ENCODE measurements at places on chromosomes 7 and 10. TPM values are rescaled to one million over a fixed set of nuclear protein-coding genes. Genes with fewer than 3 reads are reported as not detected.
A peak's percentile ranks its signal among the peaks of the same experiment; 100 is the strongest.

DNA sequence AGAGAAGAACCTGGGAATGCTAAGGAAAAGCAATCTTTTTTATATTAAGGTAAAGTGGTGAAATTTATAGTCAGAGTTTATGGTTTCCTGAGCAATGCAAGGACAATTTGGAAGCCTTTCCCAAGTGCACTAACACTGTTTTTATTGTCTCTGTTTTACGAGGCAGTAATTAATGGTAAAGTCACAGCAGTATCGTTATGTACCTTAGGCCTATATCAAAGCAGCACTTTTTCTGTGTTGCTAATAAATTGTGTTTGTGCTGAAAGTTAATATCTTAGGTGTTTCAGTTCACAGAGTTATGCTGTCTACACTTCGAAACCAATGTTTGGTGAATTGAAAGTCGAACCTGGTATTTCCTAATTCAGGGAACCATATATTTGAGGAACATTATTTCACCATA lies 19.2 kb downstream of the OIT3 start:
- no peaks in the 10 kb centered on the region for H3K36me3 ChIP-seq
- no peak overlapping the region for H3K4me3 ChIP-seq
- no peak overlapping the region for H3K27ac ChIP-seq
- H3K4me1 ChIP-seq = no peaks in the 10 kb centered on the region

DNA sequence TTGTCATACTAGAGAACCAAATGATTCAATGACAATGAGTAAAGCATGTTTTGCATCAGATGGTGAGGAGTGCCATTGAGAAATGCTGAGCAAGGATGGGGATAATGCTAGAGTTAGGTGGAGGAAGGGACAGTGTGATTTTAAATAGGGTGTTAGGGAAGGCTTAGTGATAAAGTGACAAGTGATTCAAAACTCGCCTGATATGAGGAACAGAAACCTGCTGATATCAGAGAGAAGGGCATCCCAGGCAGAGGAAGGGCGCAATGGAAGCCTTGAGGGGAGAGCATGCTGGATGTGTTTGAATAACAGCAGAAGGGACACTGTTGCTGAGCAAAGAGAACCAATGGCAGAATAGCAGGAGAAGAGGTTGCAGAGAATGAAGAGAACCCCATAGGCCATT lies 196.2 kb downstream of the NRG3 start:
- no peaks in the 10 kb centered on the region for H3K27me3 ChIP-seq
- H3K27ac ChIP-seq = no peak overlapping the region
- no peak overlapping the region for H3K4me3 ChIP-seq
- H3K36me3 ChIP-seq = no peaks in the 10 kb centered on the region
- peaks cover 4% of the 10 kb centered on the region for H3K4me1 ChIP-seq

- no peaks in the 10 kb centered on the region for H3K4me1 ChIP-seq
- no peak for DNase-seq
- H3K27ac ChIP-seq = no peak overlapping the region
- peaks cover 3% of the 10 kb centered on the region for H3K27me3 ChIP-seq
Observed at GRCh38 chr10:30284865-30285594, 64.0 kb downstream of the MTPAP start.

- no peaks in the 10 kb centered on the region for H3K36me3 ChIP-seq
- no peak for DNase-seq
- H3K4me3 ChIP-seq = no peak overlapping the region
- no peaks in the 10 kb centered on the region for H3K27me3 ChIP-seq
- peak overlapping the region; percentile 87 for H3K27ac ChIP-seq
Observed at GRCh38 chr7:158396301-158396905, 191.2 kb downstream of the PTPRN2 start.

GRCh38 chr10:77700086-77700485 lies 62.5 kb upstream of the KCNMA1 start:
- H3K4me1 ChIP-seq = no peaks in the 10 kb centered on the region
- H3K27ac ChIP-seq = no peak overlapping the region
- no peaks in the 10 kb centered on the region for H3K36me3 ChIP-seq
- no peak overlapping the region for H3K4me3 ChIP-seq

DNA sequence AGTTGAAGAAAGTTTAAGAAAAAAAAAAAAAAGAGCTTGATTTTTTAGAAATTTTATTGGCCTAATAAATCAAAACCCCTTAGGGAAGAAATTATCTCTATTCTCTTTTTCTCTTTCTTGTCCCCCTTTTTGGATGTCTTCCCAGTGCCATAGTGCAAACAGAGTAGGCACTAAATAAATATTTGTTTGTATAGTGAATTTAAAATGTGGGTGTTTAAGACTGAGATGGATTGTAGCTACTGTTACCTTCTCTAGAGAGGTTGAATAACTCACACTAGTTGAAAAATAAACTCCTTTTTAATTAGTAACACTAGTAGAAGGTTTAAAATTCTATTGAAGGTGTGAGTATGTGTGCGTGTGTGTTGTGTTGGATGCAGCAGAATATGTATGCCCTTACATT lies 783.8 kb downstream of the NXPH1 start:
- H3K27me3 ChIP-seq = peaks cover 3% of the 10 kb centered on the region
- H3K4me1 ChIP-seq = no peaks in the 10 kb centered on the region
- H3K36me3 ChIP-seq = no peaks in the 10 kb centered on the region
- no peak for DNase-seq
- H3K27ac ChIP-seq = no peak overlapping the region

GRCh38 chr7:106127984-106128780 lies 16.1 kb upstream of the SYPL1 start:
- no peaks in the 10 kb centered on the region for H3K36me3 ChIP-seq
- DNase-seq = no peak
- H3K27ac ChIP-seq = no peak overlapping the region
- no peaks in the 10 kb centered on the region for H3K4me1 ChIP-seq
- no peak overlapping the region for H3K4me3 ChIP-seq
- peaks cover 12% of the 10 kb centered on the region for H3K27me3 ChIP-seq

GRCh38 chr7:26356229-26356628 lies 64.6 kb downstream of the SNX10 start:
- H3K4me3 ChIP-seq = no peak overlapping the region
- H3K27me3 ChIP-seq = no peaks in the 10 kb centered on the region
- DNase-seq = no peak
- H3K4me1 ChIP-seq = no peaks in the 10 kb centered on the region

GRCh38 chr7:4682621-4683042 lies 537 bp downstream of the FOXK1 start:
- DNase-seq = no peak
- H3K4me3 ChIP-seq = peak overlapping the region; percentile 82
- peaks cover 9% of the 10 kb centered on the region for H3K36me3 ChIP-seq
- H3K27ac ChIP-seq = no peak overlapping the region

- H3K4me3 ChIP-seq = no peak overlapping the region
- peaks cover 5% of the 10 kb centered on the region for H3K4me1 ChIP-seq
- H3K27ac ChIP-seq = no peak overlapping the region
- no peak for DNase-seq
Observed at GRCh38 chr7:94873239-94873638, 34.2 kb upstream of the PPP1R9A start.

GRCh38 chr10:92366412-92367021 lies 75.5 kb downstream of the MARCHF5 start:
- H3K36me3 ChIP-seq = no peaks in the 10 kb centered on the region
- H3K27ac ChIP-seq = no peak overlapping the region
- no peak for DNase-seq
- no peaks in the 10 kb centered on the region for H3K27me3 ChIP-seq
- no peak overlapping the region for H3K4me3 ChIP-seq

- H3K27ac ChIP-seq = no peak overlapping the region
- no peaks in the 10 kb centered on the region for H3K36me3 ChIP-seq
- no peak overlapping the region for H3K4me3 ChIP-seq
- H3K27me3 ChIP-seq = no peaks in the 10 kb centered on the region
- DNase-seq = no peak
Observed at GRCh38 chr7:46835556-46835955, 746.4 kb downstream of the TNS3 start.

- no peak overlapping the region for H3K4me3 ChIP-seq
- H3K27me3 ChIP-seq = no peaks in the 10 kb centered on the region
- no peaks in the 10 kb centered on the region for H3K36me3 ChIP-seq
Observed at GRCh38 chr10:57955076-57955475, 312.6 kb downstream of the IPMK start.

GRCh38 chr7:29084832-29085231 lies 61.5 kb downstream of the CPVL start:
- no peak overlapping the region for H3K27ac ChIP-seq
- no peak overlapping the region for H3K4me3 ChIP-seq
- no peaks in the 10 kb centered on the region for H3K27me3 ChIP-seq
- peaks cover 25% of the 10 kb centered on the region for H3K4me1 ChIP-seq
- H3K36me3 ChIP-seq = peaks cover 3% of the 10 kb centered on the region

DNA sequence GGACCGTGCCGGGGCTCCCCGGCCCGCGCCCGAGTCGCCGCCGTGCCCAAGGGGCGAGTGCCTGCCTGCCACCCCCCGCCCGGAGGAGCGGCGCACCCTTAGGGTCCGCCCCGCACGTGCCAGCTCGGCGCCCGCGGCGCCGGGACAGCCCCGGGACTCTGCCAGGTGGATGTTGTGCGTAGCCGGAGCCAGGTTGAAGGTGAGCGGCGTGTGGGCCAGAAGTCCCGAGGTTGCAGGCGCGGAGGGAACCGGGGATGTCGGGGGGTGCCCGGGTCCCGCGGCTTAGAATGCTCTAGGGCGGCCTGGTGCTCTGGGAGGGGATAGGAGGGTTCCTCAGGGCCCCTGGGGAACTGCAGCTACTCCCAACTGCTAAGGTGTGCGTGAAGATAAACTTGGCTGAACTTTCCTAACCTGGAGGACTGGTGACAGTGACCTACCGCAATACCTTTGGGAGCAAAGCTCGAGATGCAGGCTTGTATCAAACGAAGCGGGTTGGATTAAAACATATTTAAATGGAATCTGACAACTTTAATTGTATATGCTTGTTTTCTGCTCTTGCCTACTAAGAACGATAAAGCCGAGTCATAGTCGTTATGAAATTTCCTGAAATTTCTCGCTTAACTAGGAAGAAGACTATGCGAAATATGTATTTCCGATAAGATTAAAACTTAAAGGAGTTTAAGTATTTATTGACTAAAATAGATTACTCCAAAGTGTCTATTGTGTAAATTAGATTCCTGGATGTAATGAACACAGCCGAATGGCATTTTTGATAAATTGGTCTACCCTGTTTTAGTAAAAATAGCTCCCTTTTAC lies at the start of gene CUX1:
Gene CUX1, plus strand, starts transcription at position 156 of the 816 bp plus-strand sequence. Its CDS starts 14 bp downstream, at position 170.
- peak within 1 kb of the TSS; percentile 89 for H3K4me3 ChIP-seq
- DNase-seq = no peak
- H3K4me1 ChIP-seq = peaks cover 38% of the 10 kb centered on the region
- H3K27me3 ChIP-seq = peaks cover 29% of the 10 kb centered on the region

GRCh38 chr10:24645784-24646183 lies 77.9 kb downstream of the ARHGAP21 start:
- no peaks in the 10 kb centered on the region for H3K4me1 ChIP-seq
- H3K36me3 ChIP-seq = peaks cover 3% of the 10 kb centered on the region
- no peaks in the 10 kb centered on the region for H3K27me3 ChIP-seq
- H3K4me3 ChIP-seq = no peak overlapping the region
- H3K27ac ChIP-seq = no peak overlapping the region

The ZFAND2A gene
- 16.1 TPM for total RNA-seq

The DYNC1I1 gene
- 2.5 TPM for total RNA-seq

The NPTX2 gene
- total RNA-seq = 24.6 TPM

The ASAH2 gene
- total RNA-seq = 5.4 TPM

The ETV1 gene
- total RNA-seq = 35.6 TPM

The RNF32 gene
- 2.6 TPM for total RNA-seq
